ENCODE measurements at places on chromosomes 7 and 10.

- DNase-seq: no peak
These were observed 29.2 kb downstream of the CALML5 start for GRCh38 chr10:5470062-5470751.

DNA sequence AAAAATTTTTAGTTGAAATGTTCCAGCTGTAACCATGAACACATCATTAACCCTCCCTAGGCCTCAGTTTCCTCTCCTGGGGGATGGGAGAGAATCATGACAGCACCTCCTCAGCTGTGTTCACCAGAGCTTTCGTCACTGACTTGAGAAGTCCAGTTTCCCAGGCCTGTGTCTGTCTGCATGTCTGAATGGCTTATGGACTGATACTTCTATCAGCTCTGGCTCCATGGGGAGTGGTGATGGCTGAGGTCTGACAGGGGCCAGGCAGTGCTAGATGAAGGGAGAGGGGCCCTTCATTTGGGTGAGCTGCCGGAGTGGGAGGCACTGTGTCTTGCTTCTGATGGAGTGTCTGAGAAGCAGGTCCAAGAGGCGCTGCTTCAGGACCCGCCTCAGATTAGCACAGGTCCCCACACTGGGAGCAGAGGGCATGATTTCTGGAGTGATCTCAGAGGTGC, 192.9 kb downstream of the PTPN20 start:
- DNase-seq: no peak

- DNase-seq: no peak
These were observed 179.1 kb upstream of the STEAP4 start for GRCh38 chr7:88485821-88486220.

- DNase-seq: no peak
These were observed 4.6 kb downstream of the TLL2 start for GRCh38 chr10:96509017-96509641.

- DNase-seq: no peak
These were observed 345.6 kb upstream of the NRP1 start for GRCh38 chr10:33680036-33680435.

All from SW480 (cell line).